ENCODE measurements at places on chromosomes 16 and 17.

- DNase-seq: no peak
Observed at GRCh38 chr16:47204736-47205504, 61.2 kb upstream of the NETO2 start.

- no peak for DNase-seq
Observed at GRCh38 chr17:63987221-63988126, 10.7 kb upstream of the PRR29 start.

- no peak for DNase-seq
Observed at GRCh38 chr17:32264140-32264799, 1.4 kb upstream of the RHBDL3 start.

- DNase-seq: no peak
Observed at GRCh38 chr17:47714773-47715396, 18.2 kb upstream of the TBX21 start.

DNA sequence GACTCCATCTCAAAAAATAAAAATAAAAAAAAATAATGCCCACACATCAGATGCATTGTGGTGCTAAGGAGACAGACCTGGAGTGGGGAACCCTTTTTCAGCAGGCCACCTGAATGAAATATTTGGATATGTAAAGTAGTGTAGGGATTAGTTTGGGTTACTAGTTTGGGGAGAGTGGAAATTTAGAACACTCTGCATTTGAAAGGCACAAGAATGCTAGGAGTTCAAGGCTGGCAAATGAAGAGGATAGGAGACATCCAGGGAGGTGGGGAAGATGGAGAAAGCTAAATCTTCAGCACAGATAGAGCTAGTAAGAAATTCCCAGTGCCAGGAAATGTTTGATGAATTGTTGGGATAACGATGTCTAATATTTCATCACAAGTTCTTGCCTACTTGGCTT, 298.3 kb upstream of the ERCC4 start:
- no peak for DNase-seq

DNA sequence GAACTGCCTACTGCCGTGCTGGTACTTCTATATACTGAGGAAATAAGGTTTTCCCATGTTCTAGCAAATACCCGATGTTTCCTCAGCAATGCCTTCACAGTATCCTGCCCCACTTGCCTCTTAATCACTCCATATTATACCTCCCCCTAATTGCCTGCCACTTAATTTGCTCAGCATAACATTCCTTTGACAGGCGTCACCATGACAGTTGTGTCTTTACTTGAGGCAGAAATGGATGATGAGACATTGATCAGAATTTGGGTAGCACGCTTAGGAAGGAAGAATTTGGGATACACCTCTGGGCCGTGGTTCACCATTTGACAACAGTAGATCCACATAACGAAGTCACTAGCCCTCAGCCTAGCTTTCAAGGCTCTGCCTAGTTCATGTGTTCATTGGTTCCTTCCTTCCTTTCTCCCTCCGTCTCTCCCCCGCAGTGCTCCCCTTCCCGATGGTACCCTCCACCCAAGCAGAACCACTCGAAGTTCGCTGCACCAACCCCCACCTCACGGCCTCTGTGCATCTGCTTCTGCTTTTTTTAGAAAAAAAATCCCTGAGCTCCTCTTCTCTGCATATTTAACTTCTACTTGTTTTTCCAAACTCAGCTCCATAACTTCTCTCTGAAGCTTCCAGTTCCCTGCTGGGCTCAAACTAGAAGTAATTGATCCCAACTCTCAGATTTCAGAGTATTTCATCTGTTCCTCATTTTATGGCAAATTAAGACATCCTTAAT, 19.4 kb downstream of the IQCK start:
- DNase-seq: no peak

- no peak for DNase-seq
Observed at GRCh38 chr16:70157105-70157476, 16.5 kb upstream of the CLEC18C start.

DNA sequence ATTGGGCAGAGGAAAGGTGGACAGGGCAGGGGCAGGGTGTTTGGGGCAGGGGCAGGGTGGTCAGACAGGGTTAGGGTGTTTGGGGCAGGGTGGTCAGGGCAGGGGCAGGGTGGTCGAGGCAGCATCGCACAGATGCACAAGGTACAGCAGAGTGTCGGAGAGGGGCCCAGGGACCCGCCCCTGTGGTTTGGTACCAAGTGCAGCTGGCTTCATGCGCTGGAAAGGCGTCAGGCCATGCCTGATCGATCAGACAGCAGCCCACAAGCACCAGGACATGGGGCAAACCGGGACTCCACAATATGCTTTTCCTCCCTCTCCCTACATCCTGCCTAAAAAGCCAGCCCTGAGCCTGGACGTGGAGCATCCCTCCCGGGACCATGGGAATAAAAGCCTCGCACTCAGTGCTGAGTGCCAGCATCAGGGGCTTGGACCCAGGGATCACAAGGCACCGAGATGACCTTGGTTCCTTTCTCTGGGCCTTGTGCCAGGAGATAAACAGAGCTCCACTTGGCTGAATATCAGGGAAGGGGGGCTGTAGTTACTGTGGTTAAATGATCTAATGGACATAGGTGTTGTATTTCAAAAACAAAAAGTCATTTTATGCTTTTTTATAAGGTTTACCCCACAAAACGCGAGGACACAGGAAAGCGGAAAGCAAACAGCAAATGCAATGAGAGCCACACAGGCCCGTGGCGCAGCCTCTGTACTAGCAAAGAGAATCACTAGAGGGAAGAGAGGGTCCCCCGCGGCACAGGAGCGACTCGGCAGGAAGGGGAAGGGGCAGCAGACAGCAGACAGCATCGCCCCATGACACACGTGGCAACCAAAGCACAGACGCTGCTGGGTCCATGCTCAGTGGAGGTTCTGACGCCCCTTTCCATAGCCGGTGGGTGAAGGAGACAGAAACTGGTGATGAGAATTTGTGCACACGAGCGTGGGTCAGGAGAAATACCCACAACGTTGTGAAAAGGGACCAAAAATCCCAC, 5.3 kb upstream of the HEXD start:
- DNase-seq: no peak

DNA sequence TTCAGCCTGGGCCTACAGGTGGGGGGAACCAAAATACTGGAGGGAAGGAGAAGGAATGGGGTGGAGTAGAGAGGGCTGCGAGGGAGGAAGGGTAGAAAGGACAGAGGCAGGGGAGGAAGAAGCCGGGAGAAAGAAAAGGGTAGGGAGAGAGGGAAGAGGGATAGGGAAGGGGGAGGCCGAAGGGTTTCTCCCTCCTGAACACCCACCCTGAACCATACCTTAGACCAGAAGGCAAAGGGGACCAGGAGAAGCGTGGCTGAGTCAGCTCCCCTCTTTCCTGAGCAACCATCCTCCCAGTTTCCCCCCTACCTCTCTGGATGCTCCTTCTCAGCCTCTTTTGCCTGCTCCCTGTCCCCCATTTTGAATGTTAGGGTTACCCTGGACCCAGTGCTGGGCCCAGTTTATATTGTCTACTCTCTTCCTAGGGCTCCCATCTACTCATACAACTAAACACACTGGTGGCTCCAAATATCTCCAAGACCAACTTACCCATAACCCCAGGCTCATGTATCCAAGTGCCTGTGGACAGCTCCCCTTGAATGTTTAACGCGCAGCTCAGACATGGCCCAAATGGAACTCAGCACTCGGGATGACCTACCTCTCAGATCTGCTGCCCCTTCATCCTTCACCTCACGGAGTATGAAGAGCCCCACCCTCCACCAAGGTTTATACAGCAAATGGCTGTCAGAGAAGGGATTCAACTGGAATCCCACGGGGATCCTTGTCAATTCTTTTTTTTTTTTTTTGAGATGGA, 7.8 kb downstream of the TSPOAP1 start:
- DNase-seq: no peak

- no peak for DNase-seq
Observed at GRCh38 chr17:27519550-27519949, 63.3 kb downstream of the KSR1 start.

GRCh38 chr16:52500963-52501362, 46.0 kb downstream of the TOX3 start:
- DNase-seq: no peak

DNA sequence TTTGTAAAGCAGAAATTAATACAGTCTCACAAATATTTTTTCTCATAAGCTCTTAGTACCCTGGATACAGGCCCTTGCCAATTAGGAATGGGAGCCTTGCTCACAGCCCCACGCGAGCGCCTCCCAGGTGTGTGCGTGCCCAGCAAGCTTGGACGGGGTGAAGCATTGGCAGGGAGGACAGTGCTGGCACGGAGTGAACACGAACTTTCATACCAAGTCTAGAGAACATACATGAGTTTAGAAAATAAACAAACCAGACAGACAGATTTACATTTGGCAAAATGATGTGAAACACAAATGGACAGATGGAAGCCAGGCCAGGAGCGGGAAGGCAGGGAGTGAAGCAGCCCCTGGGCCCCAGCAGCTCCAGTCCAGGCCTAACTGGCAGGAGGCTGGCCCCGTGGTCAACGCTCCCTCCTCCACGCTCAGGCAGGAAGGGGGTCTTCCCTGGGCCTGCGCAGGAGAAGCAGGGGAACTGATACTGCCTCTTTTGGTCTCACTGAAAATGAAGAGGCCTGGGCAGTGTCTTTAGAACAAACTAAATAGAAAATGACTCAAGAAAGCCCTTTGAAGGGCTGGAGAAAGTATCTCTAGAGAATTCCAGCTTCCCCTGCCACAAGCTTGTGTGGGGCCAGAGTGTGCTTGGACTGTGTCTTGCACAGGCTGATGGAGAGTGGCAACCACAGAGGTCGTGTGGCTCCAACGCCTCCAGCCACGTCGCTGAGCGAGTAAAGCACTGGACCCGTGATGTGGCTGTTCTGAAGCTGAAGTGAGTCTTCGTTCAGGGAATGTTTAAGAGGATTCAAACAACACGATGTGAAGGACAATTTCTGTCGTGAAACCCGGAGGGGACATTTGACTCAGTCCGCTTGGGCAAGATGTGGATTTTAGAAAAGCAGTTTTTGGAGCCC, 9.9 kb upstream of the FOXJ1 start:
- DNase-seq: no peak

DNA sequence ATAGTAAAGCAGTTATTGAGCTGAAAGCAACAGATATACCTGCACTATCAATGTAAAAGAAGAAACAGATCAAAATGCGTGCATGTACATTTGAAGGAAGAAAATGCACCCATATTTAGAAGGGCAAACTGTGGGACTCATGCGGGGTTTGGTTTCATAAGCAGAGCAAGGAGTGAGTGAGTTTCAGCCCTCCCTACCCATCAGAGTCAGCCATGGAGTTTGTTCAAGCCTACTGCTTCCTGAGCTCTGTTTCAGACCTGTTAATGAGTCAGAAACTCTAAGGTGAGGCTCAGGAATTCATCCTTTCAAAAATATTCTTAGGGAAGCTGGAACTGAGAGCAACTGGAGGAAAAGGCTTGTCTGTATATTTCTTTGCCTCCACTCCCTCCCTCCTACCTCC, 446.2 kb downstream of the HS3ST4 start:
- DNase-seq: no peak

Measured in stimulated activated CD4-positive, alpha-beta T cell treated with anti-CD3 and anti-CD28 coated beads, Interleukin-15, amount 100 ng/mL, for 1 hour (primary cell).